CD4-positive, alpha-beta memory T cell (primary cell): ENCODE measurements at places on chromosomes 4 and X. TPM values are rescaled to one million over a fixed set of nuclear protein-coding genes. Genes with fewer than 3 reads are reported as not detected.
A peak's percentile ranks its signal among the peaks of the same experiment; 100 is the strongest.

DNA sequence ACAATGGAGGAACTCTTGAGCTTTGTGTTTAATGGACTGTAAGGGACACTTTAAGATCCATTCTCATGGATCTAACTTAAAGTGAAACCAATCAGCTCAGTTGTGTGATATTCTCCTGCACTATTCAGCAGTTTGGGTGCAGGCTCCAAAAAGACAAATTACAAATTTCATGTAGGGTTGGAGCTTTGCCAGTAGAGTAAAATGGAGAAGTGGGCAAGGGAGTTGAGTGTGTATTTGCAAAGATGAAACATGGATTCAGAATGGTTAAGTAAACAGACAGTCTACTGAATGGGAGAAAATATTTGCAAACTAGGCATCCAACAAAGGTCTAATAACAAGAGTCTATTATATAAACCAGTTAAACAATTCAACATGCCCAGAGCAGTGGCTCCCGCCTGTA, 21.2 kb upstream of the MID2 start:
- no peak overlapping the region for H3K27ac ChIP-seq
- no peaks in the 10 kb centered on the region for H3K36me3 ChIP-seq
- H3K4me1 ChIP-seq: no peaks in the 10 kb centered on the region
- no peak overlapping the region for H3K4me3 ChIP-seq

- no peaks in the 10 kb centered on the region for H3K4me1 ChIP-seq
- no peak overlapping the region for H3K4me3 ChIP-seq
- no peaks in the 10 kb centered on the region for H3K27me3 ChIP-seq
- peaks cover 7% of the 10 kb centered on the region for H3K36me3 ChIP-seq
Observed at GRCh38 chrX:109660435-109661143, 35.6 kb upstream of the KCNE5 start.

- no peaks in the 10 kb centered on the region for H3K27me3 ChIP-seq
- no peak for DNase-seq
- peaks cover 27% of the 10 kb centered on the region for H3K4me1 ChIP-seq
- H3K36me3 ChIP-seq: peaks cover 22% of the 10 kb centered on the region
- H3K4me3 ChIP-seq: no peak overlapping the region
Observed at GRCh38 chrX:48996969-48997368, 5.1 kb downstream of the GRIPAP1 start.

GRCh38 chr4:31026256-31026655, 306.1 kb downstream of the PCDH7 start:
- H3K4me1 ChIP-seq: no peaks in the 10 kb centered on the region
- H3K4me3 ChIP-seq: no peak overlapping the region
- H3K27ac ChIP-seq: no peak overlapping the region
- no peaks in the 10 kb centered on the region for H3K36me3 ChIP-seq
- no peak for DNase-seq
- no peaks in the 10 kb centered on the region for H3K27me3 ChIP-seq

DNA sequence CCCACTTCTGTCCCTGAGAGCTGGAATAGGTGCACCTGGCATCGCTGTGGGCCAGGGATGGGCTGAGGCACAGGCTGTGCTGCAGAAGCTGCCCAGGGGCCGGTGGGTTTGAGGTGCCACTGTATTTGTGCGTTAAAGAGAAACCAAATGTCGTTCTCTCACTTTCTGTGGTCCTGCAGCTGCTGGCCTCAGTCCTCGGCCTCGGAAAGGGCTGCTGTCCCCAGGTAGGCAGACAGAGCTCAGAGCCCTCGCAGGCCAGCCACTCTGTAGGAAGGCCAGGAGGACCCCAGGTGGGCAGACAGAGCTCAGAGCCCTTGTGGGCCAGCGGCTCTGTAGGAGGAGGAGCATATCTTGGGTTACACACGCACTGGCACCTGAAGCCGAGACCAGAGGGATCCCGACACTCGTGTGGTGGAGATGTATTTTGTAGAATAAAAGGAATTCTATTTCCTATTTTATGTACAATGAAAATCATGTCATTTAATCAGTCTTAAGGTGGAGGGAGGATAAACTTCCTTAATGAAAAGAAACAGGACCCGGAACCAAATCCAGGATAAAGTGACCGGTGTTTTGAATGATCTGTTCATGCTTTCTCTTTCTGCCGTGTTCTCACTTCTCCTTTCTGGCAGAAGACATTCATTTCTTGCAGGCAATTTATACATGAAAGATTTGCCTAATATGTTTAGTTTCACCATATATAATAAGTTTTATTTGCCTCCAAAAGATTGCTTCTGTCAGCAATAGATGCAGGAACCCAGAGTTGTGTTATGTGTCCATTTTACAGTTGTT, 54.4 kb upstream of the HGFAC start:
- no peak for DNase-seq
- H3K27me3 ChIP-seq: no peaks in the 10 kb centered on the region
- no peaks in the 10 kb centered on the region for H3K4me1 ChIP-seq
- no peak overlapping the region for H3K4me3 ChIP-seq
- no peaks in the 10 kb centered on the region for H3K36me3 ChIP-seq

DNA sequence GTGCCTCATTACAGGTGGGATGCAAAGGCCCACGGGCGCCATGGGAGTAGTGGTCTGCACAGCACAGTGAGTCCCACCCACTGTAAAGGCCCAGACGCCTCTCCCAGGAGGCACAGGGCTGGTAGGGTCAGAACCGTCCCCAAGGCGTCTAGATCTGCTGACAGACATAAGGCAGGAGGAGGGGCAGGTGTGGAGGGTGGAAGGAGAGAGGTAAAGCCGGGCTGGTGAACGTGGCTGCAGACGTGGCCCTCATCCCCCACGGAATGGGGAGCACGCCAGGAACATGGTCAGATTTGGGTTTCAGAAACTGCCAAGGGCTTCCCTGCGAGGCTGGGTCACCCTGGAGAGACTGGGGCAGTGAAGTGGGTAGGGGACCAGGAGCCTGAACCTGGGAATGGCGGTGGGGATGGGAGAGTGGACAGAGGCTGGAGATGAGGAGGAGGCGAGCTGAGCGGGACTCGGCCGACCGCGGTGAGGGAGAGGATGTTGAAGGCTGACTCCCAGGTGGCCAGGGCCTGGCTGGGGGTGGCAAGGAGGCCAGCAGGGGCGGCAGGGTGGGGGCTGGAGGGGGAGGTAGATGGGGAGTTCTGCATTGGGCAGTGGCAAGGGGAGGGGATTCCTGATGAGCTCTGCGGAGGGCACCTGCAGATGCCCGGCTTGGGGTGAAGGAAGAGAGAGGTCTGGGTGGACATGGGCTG, 184.9 kb downstream of the AFAP1 start:
- H3K4me1 ChIP-seq: peaks cover 21% of the 10 kb centered on the region
- H3K27ac ChIP-seq: no peak overlapping the region
- no peak overlapping the region for H3K4me3 ChIP-seq
- H3K27me3 ChIP-seq: no peaks in the 10 kb centered on the region
- no peaks in the 10 kb centered on the region for H3K36me3 ChIP-seq

GRCh38 chr4:158949099-158949498, 153.8 kb upstream of the RAPGEF2 start:
- no peak overlapping the region for H3K27ac ChIP-seq
- no peaks in the 10 kb centered on the region for H3K4me1 ChIP-seq
- H3K4me3 ChIP-seq: no peak overlapping the region

DNA sequence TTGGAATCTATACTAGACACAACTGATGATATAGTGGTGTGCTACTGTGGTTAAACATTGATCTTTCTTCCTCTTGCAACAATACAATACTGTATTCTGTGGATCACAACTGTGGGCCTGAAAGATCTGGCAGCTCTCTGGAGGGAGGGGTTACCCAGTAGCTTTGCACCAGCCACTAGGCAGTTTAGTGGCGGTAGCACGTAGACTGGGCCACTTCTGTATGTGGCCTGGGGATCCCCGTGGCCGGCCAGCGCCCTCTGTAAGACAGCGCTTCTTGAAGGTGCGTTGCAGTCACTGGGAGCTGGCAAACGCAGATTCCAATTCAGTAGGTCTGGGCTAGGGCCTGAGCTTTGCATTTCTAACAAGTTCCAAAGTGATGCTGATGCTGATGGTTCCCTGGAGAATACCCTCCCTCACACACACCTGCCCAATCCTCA, 168.6 kb downstream of the MGST2 start:
- no peaks in the 10 kb centered on the region for H3K36me3 ChIP-seq
- no peaks in the 10 kb centered on the region for H3K27me3 ChIP-seq
- DNase-seq: no peak
- H3K4me3 ChIP-seq: no peak overlapping the region

DNA sequence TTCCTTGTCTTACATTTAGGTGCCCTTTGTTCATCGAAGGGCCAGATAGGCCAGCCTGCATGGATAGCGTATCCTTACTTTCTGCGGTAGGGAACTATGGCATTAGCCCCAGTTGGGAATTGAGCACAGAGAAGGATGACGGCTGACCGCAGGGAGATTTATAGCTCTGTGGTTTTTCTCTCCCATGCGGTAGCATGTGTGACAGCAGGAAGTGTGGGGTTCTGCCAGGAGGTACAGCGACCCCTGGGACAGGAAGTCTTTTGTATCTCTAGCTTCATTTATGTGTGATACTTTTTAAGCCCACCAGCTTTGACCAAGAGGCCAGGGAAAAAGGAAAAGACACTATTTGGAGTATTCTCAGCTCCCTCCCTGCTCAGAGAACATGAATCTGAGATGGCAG, 33.1 kb downstream of the GAB3 start:
- no peaks in the 10 kb centered on the region for H3K27me3 ChIP-seq
- peak overlapping the region; percentile 68 for H3K27ac ChIP-seq
- H3K4me1 ChIP-seq: peaks cover 80% of the 10 kb centered on the region
- peak; percentile 23 for DNase-seq
- no peak overlapping the region for H3K4me3 ChIP-seq

GRCh38 chr4:106063009-106063408, 167.7 kb downstream of the NPNT start:
- no peaks in the 10 kb centered on the region for H3K36me3 ChIP-seq
- no peaks in the 10 kb centered on the region for H3K4me1 ChIP-seq
- no peak overlapping the region for H3K4me3 ChIP-seq
- no peak overlapping the region for H3K27ac ChIP-seq
- no peaks in the 10 kb centered on the region for H3K27me3 ChIP-seq
- DNase-seq: no peak

GRCh38 chr4:6703786-6704185, 5.9 kb downstream of the MRFAP1L1 start:
- H3K4me1 ChIP-seq: peaks cover 73% of the 10 kb centered on the region
- H3K27ac ChIP-seq: no peak overlapping the region
- DNase-seq: no peak
- H3K4me3 ChIP-seq: no peak overlapping the region
- H3K27me3 ChIP-seq: no peaks in the 10 kb centered on the region

DNA sequence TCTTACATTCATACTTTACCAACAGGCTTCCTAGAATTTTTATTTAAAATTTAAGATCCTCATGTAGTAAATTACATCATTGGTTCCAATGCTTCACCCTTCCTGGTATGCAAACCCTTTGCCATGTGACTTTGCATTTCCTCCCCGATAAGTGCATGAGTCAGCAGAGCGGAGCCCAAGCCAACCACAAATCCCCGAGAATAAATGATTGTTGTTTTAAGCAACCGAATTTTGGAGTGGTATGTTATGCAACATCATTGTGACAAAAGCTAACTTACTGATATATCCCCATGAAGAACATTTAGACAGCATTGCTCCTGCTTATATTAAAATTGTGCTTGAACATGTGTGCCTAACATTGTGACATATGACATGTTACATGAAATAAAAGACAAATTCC, 199.4 kb upstream of the DDX53 start:
- H3K4me1 ChIP-seq: no peaks in the 10 kb centered on the region
- H3K27ac ChIP-seq: no peak overlapping the region
- no peak for DNase-seq
- no peaks in the 10 kb centered on the region for H3K36me3 ChIP-seq

DNA sequence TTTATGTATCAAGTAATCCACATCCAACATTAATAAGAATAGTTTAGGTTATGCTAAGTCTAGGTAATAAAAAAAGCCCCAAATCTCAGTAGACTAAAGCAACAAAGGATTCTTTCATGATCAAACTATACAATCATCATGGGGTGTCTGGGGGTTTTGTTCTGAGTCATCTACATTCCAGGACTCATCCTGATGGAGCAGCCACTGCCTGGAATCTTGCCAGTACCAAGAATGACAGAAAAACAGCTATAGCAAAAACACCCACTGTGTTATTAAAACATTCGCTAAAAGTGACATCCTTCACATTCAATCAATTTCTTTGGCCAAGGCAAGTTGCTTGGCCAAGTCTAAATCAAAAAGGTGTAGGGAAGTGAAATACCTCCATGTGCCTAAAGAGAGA, 3.9 kb upstream of the ARHGEF38 start:
- no peak overlapping the region for H3K27ac ChIP-seq
- H3K4me3 ChIP-seq: no peak overlapping the region
- no peaks in the 10 kb centered on the region for H3K4me1 ChIP-seq
- DNase-seq: no peak
- no peaks in the 10 kb centered on the region for H3K36me3 ChIP-seq

DNA sequence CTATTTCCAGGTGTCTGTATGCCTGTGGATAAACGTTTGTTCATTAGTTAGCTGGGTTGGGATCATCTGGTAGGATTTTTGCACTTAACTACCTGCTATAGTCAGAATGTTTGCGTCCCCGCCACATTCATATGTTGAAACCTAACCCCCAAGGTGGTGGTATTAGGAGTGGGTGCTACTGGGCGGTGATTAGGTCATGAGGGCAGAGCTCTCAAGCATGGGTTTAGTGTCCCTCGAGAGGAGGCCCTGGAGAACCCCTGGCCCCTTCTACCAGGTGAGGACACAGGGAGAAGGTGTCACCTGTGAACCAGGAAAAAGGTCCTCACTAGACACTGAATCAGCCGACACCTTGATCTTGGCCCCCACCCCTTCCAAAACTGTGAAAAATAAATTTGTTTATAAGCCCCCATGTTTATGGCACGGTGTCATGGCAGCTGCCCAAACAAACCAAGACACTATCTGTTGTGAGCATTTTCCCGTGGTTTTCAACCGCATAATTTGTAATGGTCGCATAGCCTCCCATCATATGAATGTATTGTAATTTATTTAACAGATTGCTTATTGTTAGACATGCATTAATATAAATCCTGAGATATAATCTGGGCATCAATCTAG, 92.7 kb upstream of the TRIM2 start:
- no peak overlapping the region for H3K4me3 ChIP-seq
- H3K27ac ChIP-seq: no peak overlapping the region
- DNase-seq: no peak
- H3K4me1 ChIP-seq: peaks cover 45% of the 10 kb centered on the region
- H3K36me3 ChIP-seq: no peaks in the 10 kb centered on the region
- no peaks in the 10 kb centered on the region for H3K27me3 ChIP-seq

CSAG1 gene
- total RNA-seq: not detected

SMIM10L2A gene
- 2.8 TPM for total RNA-seq

MAGEA10 gene
- not detected for total RNA-seq

STARD8 gene
- 0.86 TPM for total RNA-seq

ZNF157 gene
- 1.00 TPM for total RNA-seq

WNK3 gene
- 0.81 TPM for total RNA-seq

RNF150 gene
- not detected for total RNA-seq

MTNR1A gene
- total RNA-seq: not detected

ASMT gene
- not detected for total RNA-seq

VCX gene
- total RNA-seq: not detected

AGTR2 gene
- not detected for total RNA-seq

PCDH10 gene
- total RNA-seq: not detected

SSX2B gene
- not detected for total RNA-seq

XG gene
- not detected for total RNA-seq
